Activated T-helper 1 cell treated with anti-CD3 and anti-CD28 coated beads, Interleukin-2, amount 50 U/mL, for 16 hours (primary cell): ENCODE measurements at places on chromosomes 2 and 18.

DNA sequence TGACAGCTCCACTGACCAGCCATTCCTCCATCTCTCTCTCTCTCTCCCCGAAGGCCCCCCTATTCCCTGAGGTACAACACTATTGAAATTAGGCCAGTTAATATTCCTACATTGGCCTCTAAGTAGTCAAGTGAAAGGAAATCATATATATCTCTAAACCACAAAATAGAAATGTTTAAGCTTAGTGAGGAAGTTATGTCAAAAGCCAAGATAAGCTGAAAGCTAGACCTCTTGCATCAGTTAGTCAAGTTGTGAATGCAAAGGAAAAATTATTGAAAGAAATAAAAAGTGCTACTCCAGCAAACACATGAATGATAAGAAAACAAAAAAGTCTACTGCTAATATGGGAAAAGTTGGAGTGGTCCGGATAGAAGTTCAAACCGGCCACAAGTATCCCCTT, 301.3 kb upstream of the RBMS1 start:
- no peak for DNase-seq

DNA sequence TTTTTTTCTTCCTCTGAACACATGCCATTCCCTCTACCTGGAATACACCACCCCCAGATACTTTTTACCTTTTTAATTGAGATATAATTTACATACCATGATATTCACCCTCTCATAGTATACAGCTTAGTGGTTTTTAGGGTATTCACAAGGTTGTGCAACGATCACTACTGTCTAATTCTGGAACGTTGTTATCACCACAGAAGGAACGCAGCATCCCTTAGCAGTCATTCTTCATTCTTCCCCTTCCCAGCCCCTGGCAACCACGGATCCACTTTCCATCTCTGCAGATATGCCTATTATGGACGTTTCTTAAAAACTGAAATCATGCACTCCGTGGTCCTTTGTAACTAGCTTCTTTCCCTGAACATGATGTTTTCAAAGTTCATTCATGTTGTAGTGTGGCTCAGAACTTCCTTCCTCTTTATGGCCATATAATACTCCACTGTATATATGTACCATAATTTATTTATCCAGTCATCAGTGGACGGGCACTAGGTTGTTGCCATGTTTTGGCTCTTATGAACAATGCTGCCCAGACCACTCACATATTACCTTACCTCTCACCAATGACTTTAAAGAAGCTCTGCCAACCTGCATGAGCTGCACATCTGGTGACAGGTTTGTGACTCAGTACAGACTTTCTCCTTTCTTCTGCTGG, 168.9 kb downstream of the CTIF start:
- DNase-seq: no peak

DNA sequence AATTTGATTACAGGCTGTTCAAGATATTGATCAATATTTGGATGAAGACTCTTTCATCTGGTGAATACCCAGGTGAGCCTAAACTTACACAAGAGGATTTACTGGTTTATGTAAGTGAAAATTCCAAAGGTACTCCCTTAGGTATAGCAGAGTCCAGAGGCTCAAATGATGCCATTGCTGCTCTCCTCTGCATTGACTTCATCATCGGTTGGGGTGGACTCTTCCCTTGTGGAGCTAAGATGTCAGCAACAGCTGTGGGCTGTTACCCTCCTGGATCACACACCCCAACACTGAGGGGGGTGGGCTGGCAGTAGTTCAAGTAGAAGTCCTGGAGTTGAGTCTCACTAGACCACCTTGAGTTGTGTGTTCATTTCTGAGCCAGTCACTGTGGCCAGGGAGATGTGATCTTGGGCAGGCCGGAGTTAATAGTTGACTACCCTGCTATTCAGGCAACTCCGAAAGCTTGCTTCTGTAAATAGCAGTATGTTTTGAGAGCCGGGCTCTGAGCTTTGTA, 236.9 kb downstream of the PTPRM start:
- DNase-seq: no peak

GRCh38 chr2:3098231-3098630, 279.4 kb downstream of the EIPR1 start:
- no peak for DNase-seq

GRCh38 chr2:36555789-36556188, 42.2 kb downstream of the FEZ2 start:
- no peak for DNase-seq

GRCh38 chr2:33116799-33117198, 170.0 kb downstream of the LTBP1 start:
- no peak for DNase-seq

DNA sequence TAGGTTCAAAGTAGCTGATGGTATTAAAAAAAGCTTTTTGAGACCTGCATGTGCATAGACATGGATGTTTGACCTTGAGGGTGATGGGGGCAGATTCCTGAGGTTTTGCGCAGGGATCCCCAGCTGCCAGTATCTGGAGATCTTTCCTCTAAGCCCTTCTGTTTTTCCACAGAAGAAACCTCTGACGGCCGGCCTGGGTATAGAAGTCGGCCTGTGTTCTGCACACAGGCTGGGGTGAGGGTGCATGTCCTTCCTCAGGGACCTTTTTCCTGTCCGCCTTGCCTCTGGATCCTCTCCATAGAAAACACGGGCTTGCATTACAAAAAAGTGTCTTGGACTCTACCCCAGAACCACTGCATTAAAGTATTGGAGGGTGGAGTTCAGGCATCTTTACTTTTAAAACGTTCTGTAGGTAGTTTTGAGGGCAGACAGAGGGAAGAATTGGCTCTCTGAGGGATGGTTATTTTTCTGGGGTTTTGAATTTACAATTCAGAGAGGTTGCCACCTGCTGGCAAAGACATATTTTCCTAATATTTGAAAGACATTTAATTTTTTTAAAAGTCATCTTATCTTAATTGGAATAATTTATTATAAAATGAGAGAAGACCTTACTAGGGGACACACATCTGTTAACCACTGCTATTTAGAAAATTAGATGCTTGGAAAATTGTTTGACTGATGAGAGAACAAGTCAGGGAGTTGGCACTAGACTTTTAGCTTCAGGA, 350.6 kb downstream of the DCDC2C start:
- no peak for DNase-seq

DNA sequence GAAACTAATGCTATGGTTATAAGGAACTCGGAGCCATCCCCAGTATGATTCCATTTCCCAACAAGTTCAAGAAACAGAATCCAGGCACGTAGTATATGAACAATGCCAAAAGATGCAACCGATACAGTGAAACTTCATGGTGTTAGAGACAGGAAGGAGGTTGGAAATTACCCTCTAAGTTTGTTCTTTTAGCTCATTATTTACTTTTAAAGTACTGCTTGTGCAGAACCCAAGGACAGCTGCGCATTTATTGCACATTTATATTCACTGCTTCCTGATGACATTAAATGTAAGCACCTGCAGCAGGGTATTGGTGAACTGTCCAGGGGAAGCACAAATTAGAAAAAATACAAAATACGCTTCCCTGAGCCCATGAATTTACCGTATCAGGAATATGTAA, 63.0 kb upstream of the CYP1B1 start:
- no peak for DNase-seq

- no peak for DNase-seq
Observed at GRCh38 chr2:3457524-3458395, 61.6 kb downstream of the ADI1 start.

DNA sequence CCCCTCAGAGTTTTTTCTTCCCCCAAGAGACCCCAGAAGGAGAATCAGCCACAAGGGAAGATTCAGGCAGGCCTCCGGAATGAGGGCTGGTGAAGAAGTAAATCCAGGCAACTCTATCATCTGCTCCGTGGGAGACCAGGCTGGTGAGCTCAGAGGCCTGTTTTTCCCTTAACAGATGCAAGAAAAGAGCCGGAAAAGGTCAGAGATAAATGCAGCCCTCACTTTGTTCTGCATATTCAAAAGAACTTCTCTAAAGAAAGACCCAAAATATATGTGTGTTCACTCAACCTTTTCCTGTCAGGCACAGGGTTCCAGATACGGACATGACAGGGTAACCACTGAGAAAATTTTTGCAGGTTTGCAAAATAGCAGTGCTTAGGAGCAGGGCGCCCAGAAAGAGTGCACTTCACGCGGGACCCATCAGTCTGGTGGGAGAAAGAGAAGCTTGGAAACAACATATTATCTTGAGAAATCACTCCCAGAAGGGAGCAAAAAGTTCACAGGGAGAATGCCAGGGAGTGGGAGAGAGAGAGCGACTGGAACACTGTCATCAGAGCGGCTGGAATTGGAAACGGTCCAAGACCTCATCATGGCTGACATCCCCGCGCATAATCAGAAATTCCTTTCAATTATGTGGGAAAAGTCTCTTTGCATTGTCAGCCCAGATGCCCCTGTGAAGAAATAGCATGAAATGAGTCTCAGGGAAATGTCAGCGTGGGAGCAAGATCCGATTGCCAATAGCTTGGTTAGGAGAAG, 244.8 kb upstream of the SLC14A2 start:
- DNase-seq: no peak

GRCh38 chr2:171367692-171368091, 66.1 kb downstream of the METTL8 start:
- DNase-seq: no peak

GRCh38 chr2:2860589-2861300, 516.9 kb downstream of the EIPR1 start:
- no peak for DNase-seq

DNA sequence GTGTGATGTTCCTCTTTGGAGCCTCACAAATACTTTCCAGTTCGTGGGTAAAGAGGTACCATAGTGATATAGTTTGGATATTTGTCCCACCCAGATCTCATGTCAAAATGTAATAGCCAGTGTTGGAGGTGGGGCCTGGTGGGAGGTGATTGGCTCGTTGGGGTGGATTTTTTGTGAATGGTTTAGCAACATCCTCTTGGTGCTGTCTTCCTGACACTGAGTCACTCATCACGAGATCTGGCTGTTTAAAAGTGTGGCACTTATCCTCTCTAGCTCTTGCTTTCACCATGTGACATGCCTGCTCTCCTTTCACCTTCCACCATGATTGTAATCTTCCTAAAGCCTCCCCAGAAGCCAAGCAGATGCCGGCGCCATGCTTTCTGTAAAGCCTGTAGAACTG, 3.0 kb upstream of the CCDC93 start:
- no peak for DNase-seq

DNA sequence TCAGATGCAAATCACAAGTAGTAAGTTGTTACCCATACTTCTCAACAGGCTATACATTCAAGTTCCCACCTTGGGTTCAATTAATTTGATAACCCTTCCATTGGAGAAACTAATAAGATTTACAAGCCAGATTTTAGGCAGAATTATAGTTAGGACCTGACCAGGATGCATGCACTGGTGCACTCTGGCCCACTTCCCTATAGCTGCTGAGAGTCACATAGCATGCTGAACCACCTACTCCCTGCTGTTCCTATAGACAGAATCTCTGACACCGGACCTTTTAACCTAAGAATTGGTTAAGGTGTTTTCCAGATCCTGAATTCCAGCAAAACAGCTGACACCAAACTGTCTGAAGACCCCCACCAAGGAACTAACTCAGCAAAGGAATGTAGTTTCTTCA, 26.2 kb downstream of the FAM210A start:
- DNase-seq: no peak

DNA sequence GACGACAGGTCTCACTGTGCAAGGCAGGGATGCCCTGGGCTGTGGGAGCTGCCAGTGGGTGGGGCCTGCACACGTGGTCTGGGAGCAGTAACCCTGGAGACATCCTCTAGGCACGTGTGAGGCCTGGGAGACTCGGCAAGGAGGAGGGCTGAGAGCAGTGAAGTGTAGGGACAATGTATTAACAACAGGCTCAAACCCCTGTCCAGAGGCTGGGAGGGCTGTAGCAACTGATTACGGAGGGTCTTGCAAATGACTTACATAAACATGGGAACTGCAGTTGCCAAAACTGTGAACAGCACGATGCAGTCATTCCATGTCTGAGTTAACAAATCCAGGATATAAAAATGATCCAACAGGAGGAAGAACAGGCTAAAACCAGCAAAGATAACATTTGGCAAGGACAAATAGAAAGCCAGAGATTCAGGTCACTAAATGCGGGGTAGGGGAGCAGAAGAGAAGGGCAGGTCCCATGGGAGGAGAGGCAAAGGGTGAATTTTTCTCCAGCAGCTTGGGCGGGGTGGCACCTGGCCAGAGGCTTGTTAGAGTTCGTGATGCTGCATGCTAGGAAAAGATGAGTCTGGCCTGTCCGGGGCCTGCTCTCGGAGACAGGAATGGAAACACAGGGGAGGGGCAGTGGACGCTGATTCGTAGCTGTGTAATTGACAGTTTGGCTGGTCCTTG, 44.9 kb downstream of the CYP27C1 start:
- no peak for DNase-seq

DNA sequence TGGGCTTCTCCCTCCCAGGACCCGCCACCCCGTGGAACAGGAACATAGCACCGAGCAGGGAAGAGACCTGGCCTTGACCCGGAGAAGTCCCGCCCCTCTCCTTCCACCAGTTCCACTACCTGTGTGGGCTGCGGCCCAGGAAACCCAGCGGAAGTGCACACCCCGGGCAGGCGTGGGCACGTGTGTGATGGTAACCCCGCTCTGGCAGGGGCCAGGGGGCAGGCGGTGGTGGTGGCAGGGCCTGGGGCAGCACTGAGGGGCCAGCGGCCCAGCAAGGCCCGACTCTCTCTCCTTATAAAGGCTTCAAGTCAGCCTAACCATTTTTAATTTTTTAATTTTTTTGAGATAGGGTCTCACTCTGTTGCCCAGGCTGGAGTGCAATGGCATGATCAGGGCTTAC, 129.0 kb upstream of the FAM98A start:
- no peak for DNase-seq

DNA sequence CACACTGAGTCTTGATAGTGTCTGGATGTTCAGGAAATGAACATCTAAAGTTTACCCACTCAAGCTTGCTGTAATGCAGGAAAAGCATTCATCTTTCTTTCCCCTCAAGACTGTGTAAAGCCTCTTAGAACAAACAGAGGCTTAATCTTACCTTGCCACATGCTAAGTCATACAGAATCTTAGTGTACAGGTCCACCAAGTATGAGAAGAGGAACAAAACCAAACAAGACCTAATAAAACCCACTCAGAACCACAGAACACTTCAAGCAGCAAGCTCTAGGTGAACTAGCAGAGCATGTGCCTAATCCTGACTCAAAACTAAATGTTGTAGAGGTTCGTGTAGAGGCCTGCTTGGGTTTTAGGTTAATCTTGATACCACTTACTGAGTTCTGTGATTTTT, 97.6 kb downstream of the SPTBN1 start:
- no peak for DNase-seq

GRCh38 chr2:8303322-8303832, 378.5 kb upstream of the ID2 start:
- DNase-seq: peak; percentile 42

DNA sequence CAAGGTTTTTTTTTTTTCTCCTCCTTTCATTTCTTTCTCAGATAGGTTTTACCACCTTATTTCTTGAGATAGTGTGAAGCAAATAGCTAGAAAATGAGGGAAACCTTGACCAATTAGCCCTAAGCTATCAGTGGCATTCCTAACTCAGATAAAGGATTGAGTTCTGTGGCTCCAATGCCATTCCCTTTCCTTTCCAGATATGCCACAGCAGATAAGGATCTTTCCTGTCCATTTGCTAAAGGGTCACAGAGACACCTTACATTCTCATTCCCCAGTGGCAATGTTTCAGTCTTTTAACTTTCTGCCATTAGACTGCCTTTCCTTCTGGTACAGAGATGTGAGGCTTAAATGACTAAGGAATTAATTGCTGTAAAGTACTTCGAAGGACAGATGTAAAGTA, 81.7 kb downstream of the MGAT5 start:
- DNase-seq: no peak

- no peak for DNase-seq
Observed at GRCh38 chr2:240384711-240385450, 50.6 kb upstream of the GPC1 start.
